ENCODE measurements at places on chromosomes 7 and 10.

GRCh38 chr7:127918130-127918529 lies 113.1 kb downstream of the LRRC4 start:
- DNase-seq: no peak

- DNase-seq: no peak
Measured at GRCh38 chr10:91006752-91007346, 86.0 kb upstream of the ANKRD1 start.

DNA sequence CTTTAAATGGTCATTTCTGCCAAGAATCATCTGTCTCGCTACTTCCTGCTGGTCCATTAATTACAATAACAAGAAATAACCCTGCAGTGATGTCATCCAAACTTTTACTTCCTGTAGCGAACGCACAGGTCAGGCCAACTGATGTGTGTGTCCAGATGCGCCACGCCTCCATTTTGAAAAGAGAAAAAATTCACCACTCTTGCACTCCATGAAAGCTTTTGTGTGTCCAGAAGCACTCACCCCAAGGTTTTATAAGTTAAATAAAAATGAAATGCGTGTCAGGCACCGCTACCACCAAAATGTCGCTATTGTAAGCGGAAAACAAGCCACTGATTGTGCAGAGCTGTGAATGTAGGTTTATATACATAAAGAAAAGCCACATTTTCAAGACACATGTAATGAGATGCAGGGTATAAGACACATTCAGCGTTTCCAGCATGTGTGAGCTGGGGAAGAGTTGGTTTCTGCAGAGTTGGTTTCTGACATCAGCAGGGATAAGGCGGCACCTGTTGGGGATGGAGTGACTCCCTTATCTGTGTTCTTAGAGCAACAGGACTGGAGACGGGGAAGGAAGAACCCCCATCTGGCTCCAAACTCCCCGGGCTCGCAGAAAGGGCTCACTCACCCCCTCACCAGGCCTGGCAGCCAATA lies 83.3 kb downstream of the CTBP2 start:
- no peak for DNase-seq

DNA sequence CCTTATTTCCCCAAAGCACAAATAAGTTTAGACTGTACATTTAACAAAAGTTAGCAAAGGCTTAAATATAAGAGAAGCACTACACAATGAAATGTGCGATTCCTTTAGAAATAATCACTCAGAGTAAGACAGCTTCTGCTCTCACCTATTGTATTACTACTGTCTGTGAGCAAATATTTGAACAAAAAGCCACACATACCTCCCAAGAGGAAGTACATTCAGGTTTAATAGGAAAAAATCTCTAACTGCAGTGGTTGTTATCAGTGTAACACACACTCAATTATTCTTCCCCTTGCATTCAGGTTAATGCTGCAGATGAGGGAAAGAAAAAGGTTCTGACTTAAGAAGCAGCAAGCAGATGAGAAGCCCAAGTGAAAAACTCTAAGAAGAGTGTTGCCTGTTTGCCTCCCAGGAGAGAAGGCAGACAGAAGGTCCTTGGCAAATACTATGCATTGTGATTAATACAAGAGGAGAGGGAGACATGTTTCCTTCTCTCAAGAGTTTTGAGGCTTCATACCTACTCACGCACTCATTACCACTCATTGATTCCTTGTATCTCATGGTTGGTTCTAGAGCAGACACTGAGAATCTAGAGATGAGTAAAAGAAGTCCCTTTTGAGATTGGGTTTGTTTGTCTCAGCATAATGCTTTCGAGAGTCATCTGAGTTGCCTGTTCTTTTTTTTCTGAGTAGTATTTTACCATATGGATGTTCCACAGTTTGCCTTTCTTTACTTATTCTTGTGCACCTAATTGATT lies 13.6 kb downstream of the GIMAP4 start:
- no peak for DNase-seq

GRCh38 chr10:62647375-62648092 lies 157.0 kb upstream of the ADO start:
- DNase-seq: no peak

DNA sequence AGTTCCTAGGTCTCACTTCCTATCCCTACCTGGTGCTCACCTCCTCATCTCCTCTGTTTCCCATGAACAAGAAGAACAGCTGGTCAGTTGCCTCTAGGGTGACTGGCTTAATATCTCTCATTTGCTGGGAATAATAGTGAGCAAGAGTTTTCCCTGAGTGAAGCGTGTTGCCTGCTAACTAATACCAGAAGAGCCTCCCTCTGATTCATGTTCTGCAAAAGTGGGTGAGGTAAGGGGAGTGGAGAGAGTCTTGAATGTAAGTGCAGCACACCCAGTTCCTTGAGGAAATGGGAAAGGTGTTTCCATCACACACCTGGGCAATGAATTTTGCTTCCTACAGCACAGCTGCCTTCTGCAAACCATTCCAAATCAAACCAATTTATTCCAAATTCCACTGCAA lies 29.6 kb downstream of the FZD1 start:
- no peak for DNase-seq

DNA sequence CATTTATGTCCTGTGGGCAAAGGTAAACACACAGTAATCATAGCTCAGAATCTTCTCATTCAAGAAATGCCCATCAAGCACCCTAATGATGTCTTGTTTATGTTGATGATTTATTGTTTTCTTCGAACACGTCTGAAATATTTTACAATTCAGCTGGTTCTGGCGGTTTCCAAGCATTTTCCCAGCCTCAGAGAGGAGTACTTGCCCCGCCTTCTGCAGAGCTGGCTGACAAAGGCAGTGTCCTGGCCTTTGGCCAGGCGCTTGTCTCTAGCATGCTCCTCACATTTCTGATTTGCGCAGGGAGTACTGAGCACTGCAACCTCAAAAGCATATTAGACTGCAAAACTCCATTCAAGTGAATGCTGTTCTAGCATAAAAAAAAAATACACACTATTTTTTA lies 314.2 kb upstream of the GNAI1 start:
- DNase-seq: no peak

GRCh38 chr7:50327443-50327842 lies 22.9 kb downstream of the IKZF1 start:
- DNase-seq: no peak

GRCh38 chr10:60032723-60033122 lies 126.4 kb upstream of the CCDC6 start:
- peak; percentile 98 for DNase-seq

- DNase-seq: no peak
Measured at GRCh38 chr10:75773813-75774782, 342.7 kb downstream of the LRMDA start.

DNA sequence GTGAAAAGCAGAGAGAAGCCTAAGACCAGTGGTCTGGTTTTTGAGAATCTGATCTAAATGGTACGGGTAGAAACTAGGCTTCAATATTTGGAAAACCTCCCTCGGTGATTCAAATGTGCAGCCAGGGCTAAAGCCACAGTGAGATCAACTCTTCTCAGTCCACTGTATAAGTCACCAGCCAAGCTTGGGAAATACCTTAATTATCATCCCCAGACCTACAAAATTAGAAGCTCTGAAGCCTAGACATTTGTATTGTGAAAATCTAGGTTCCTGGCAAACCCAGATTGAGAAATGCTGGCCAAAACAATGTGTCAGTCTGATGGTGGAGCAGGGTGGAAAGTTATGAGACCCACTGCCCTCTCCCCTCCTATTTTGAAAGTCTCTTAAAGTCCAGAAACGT lies 131.7 kb downstream of the DGKI start:
- DNase-seq: peak; percentile 72

- DNase-seq: no peak
Measured at GRCh38 chr10:19592276-19592675, 224.0 kb upstream of the PLXDC2 start.

DNA sequence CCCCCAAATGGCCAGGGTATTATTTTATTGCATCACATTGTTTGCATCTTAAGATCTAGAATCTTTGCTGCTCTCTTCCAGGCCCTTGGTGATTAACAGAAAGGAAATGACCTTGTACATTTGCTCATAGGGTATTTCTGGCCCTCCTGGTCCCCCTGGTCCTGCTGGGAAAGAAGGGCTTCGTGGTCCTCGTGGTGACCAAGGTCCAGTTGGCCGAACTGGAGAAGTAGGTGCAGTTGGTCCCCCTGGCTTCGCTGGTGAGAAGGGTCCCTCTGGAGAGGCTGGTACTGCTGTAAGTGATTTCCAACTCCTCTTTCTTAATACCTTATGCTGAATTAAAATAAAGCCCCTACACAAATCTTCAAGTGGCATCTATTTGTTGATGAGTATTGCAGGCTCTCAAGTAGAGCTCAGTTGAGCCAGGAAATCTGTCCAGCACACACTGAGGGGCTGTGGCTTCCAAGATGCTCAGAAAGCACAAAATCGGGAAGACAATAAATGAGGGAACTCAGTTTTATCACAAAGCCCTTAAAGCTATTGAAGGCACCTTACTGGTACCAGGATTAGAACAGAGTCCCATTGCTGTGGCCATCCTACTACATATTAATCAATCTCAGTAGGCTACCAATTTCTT lies 28.2 kb downstream of the COL1A2 start:
- DNase-seq: no peak

DNA sequence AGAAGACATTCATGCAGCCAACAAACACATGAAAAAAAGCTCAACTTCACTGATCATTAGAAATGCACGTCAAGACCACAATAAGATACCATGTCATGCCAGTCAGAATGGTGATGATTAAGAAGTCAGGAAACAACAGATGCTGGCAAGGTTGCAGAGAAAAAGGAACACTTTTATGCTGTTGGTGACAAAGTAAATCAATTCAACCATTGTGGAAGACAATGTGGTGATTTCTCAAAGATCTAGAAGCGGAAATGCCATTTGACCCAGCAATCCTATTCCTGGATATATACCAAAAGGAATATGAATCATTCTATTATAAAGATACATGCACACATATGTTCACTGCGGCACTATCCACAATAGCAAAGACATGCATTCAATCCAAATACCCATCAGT lies 77.6 kb downstream of the C10orf90 start:
- DNase-seq: no peak

DNA sequence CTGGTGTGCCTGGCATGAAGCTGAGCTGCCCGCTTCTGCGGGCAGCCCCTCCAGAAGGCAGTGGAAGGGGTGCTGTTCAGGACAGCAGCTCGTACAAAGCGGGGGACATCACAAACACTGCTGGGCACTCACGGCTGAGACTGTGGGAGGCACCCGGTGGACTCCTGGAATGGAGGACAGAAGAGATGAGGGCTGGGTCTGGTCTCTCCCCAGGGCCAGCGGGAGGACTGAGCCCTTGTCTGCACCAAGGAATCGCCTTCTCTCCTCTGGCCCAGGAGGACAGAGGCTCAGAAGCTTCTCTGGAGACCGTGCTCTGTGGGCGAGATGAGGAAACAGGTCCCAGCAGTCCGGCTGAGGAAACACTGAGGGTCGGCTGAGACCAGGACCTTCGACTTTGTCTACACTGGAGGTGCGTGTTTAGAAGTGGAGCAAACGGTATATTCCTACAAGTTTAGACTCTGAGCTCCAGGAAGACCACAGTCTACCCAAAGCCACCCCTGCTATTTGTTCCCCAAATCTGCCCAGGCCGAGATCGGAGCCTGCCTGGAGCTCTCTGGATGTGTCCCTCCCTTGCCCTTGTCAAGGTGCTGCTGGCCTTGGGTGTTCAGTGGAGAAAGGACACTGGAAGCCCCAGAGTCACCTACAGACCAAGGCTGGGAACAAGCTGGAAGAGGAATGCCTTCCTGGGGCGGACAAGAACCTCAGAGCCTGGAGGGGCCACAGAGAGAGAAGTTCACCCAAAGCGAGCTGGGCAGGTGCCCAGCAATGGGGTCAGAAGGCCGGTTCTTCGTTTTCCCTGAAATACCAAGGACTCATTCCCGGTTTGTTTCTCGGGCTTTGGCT lies 12.9 kb upstream of the INPP5A start:
- no peak for DNase-seq

DNA sequence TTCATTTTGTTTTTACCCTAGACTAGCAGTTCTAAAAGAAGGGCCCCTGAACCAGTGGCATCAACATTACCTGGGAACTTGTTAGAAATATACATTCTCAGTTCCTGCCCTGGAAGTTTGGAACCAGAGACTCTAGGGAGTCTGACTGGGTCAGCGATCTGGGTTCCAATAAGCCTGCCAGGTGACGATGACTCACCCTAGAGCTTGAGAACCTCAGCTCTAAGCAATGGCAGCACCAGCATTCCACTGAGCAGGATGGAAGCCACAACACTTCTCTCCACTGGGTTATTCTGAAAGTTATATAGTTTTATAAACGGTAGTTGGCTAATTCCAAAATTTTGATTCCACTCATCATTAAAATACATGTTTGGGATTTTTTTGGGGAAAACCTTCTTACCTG lies 97.0 kb upstream of the AMPH start:
- no peak for DNase-seq

DNA sequence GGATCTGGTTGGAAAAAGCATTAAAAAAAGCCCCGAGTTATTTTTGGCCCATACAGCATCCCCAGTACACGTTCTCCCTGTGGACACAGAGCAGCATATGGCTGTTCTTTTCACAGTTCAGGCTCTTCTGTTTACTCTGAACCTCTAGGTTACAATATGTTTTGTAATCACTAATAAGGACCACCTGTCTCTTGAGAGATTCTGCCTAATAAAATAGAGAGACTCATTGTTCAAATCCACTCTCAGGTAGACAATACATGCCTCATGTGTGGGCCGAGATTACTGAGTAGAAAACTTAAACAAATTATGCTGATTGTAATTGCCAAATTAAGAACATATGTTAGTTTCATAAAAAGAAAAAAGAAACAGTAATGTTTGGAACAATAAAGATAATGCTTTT lies 647.7 kb downstream of the GRM8 start:
- DNase-seq: no peak

- no peak for DNase-seq
Measured at GRCh38 chr7:29288181-29289091, 93.9 kb downstream of the CHN2 start.

- no peak for DNase-seq
Measured at GRCh38 chr7:80825499-80825898, 93.4 kb downstream of the SEMA3C start.

DNA sequence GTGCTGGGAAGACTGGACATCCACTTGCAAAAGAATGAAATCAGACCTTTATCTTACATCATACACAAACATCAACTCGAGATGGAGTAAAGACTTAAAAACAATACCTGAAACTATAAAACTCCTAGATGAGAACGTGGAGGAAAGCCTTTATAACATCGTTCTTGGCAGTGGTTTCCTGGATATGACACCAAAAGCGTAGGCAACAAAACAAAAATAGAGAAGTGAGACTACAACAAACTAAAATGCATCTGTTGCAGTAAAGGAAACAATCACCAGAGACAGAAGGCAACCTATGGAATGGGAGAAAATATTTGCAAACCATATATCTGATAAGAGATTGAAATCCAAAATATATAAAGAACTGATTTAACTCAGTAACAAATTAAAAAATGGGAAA lies 33.3 kb downstream of the CC2D2B start:
- DNase-seq: peak; percentile 4
